ENCODE measurements at places on chromosomes 7 and 10.

DNA sequence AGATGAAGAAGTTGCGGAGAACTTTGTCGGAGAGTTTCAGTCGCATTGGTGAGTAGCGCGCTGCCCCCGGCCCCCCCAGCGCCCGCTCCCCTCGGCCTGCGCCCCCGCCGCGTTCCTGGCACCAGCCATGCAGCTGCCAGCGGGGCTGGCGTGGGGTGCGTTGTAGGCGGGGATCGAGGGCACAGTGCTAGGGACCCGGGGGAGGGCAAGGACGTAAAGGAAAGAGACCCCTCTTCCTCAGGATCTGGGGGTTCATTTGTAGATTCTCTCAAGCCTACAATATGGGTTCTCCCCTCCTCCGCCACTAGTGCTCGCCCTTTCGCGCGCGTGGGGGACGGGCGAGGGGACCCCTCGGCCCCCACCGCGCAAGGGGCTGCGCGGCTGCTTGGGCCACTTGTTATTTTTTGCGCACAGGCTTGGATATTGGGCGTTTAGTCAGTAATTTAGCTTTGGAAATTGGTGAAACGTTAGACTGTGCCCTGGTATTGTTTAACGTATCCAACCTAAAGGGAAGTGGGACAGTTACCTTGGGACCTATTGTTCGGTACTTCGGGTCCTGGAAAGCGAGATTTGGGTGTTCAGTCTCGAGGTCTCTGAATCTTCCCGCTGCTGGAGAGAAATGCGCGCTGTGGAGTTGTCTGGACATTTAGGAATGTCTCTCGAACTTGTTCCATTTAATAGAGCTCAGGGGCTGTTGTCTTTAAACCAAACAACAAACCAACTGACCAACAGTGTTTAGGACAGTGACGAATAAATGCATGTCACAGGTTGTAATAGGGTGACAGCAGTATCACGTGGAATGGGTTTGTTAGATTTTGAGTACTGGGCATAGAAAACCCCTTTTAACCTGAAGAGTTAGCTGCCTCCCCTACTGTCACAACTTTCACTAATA is 796 bp downstream of the CDK14 start:
- no peak for DNase-seq

- no peak for DNase-seq
Measured at GRCh38 chr7:21413502-21413901, 14.4 kb upstream of the SP4 start.

GRCh38 chr7:7595451-7595850 is 28.8 kb downstream of the MIOS start:
- DNase-seq: peak; percentile 10

DNA sequence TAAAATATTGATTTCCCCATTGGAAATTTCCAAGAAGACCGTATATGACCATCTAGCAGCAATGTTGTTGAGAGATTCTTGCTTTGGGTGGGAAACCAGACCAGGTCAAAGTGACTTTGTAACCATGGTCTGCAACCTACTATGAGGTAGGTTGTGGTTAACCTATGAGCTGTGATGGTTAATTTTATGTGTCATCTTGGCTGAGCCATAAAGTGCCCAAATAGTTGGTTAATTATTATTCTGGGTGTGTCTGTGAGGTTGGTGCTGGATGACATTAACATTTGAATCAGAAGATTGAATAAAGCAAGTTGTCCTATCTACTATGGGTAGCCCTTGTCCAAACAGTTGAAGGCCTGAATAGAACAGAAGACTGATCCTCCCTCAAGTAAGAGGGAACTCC is 18.3 kb upstream of the RALA start:
- no peak for DNase-seq

DNA sequence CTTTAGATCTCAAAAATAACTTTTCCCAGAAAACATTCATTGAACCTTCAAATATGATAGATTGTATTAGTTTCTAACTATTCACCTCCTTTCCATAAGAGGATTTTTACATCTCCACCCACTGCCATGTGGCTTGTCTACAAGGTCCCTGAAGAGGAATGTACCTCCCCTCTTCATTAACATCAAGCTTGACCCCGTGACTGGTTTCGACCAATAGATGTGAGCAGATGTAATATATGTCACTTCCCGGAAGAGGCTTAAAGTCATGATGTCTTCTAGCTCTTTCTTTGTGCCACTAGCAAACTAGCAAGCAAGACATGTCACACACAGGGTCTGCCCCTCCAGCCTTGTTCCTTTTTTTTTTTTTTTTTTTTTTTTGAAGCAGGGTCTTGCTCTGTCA is 6.9 kb downstream of the BAZ1B start:
- no peak for DNase-seq

DNA sequence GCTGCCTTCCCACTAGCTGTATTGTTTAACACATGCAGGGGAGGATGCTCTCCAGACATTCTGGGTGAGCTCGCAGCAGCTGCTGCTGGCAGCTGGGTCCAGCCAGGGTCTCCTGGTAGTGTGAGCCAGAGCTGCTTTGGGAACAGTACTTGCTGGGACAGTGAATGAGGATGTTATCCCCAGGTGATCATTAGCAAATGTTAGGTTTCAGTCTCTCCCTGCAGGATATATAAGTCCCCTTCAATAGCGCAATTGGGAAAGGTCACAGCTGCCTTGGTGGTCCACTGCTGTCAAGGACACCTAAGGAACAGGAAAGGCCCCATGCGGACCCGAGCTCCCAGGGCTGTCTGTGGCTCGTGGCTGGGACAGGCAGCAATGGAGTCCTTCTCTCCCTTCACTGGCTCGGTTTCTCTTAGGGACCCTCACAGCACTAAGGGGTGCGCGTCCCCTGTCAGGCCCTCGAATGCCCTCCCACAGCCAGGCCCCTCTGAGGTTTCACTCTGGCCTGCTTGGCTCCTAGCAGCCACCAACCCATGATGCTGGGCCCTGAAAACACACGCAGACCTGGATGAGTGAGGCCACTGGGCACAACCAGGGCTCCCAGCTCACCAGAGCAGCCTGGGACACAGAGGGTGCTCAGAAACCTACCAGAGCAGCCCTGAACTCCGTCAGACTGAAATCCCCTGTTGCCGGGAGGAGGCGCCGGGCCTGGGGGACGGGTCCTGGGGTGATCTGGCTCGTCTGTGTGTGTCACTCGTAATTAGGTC is 173.0 kb upstream of the LANCL2 start:
- no peak for DNase-seq

GRCh38 chr10:129958629-129959543 is 5.2 kb downstream of the EBF3 start:
- no peak for DNase-seq

DNA sequence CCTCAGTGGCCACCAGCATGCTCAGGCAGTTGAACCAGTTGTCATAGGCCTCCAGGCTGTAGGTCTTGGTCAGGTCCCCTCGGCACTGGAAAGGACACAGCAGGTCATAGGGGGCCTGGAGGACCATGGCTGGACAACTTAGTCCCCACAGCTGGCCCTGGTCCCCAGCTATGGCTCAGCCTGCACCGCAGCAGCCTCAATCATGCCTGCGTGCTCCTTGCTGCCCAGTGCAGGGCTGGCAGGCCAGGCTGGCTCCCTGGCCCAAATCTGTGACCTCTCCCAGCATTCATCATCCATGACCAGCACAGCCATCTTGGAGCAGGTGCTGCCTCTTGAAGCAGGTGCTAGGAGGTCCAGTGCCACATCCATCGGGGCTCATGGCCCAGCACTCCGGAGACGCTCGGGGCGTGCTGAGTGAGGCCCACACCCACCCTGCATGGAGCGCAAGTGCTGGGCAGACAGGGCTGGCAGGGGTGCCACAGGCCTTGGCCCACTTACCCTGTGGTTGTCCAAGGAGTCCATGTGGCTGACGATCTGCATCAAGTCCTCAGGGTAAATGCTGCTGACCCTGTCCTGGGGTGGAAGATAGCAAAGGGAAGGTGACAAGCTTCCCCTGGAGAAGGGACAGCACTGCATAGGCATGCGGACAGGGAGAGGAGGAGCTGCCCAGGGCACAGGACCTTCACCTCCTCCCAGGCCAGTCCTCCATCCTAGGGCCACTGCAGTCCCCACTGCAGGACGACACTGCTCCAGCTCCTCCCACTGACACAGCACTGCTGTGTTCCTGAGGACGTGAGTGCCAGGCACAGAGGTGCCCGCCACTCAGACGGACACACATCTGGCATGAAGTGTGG is 61.7 kb downstream of the CSGALNACT2 start:
- DNase-seq: no peak

DNA sequence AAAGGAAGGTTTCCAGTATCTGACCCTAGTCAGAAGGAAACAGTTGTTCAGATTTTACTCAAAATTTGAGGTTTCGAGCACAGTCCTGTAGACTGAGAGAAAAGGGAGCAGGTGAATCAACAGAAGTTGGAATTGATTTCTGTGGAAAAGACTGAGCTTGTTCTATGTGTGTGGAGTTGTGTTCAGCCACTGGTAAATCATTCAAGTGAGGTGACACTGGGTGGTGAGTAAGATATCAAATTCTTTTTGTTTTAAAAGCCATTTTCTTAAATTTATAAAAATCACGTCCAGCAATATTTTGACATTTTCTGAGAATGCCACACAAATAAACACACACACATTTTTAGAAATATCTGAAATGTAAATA is 165.1 kb downstream of the HGF start:
- DNase-seq: no peak

- DNase-seq: no peak
Measured at GRCh38 chr10:47383261-47384147, 589 bp downstream of the ZNF488 start.

DNA sequence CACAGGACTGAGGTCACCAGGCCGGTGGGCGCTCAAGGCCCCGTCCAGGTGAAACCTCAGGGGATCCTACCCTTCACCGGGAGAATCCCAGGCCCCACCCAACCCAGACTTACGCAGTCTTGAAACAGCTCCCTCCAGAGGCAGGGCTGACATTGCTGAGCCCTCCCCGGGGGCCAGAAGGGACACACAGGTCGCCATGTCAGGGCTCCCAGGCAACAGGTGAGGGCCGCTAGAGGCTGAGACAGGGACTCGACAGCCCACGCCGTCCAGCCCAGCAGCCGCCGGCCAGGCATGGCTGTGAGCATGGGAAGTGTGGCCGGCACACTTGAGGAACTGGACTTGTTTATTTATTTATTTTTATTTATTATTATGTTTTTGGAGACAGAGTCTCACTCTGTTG is 10.3 kb downstream of the MICALL2 start:
- DNase-seq: no peak

- DNase-seq: no peak
Measured at GRCh38 chr10:34063592-34063991, 729.1 kb upstream of the NRP1 start.

DNA sequence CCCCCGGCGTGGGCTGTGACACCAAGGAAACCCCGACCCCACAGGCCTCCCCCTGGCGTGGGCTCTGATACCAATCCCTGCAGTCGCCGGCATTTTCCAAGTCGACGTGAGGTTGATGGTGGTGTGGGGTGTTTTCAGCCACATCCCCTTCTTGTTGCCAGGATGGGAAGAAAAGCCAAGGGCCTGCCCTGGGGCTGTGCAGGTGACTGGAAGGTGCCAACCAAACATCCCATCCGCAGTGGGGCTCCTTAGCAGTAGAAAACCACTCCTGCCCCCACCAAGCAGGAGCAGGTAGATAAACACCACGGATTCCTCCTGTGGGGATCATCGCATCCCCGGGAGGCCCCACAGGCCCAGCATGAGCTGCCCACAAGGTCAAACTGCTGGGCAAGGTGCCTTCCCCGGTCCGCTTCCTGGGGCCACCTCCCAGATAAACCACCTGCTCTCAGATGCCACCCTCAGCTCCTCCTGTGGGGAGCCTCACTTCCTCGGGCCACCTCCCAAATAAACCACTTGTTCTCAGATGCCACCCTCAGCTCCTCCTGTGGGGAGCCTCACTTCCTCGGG is 88.5 kb upstream of the DIP2C start:
- DNase-seq: no peak

- DNase-seq: no peak
Measured at GRCh38 chr10:84499846-84500245, 171.5 kb downstream of the CCSER2 start.

- no peak for DNase-seq
Measured at GRCh38 chr10:70549351-70549961, 53.1 kb downstream of the PRF1 start.

DNA sequence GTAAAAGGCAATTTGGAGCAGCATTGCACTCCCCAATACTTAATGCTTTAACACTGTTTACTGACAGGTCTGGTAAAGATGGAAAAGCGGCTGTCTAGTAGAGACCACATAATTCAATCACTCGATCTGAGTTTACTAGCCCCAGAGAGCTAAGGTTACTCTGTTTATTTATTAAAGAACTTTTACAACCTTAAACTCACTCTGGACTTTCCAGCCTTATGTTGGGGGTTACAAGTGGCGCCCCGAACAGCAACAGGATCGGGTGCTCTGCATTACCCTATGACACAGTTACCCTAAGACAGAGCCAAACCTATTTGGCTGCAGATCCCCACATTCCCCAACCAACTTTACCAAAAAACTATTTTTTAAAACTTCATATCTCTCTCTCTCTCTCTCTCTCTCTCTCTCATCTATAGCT is 43.9 kb downstream of the MRPS24 start:
- no peak for DNase-seq

DNA sequence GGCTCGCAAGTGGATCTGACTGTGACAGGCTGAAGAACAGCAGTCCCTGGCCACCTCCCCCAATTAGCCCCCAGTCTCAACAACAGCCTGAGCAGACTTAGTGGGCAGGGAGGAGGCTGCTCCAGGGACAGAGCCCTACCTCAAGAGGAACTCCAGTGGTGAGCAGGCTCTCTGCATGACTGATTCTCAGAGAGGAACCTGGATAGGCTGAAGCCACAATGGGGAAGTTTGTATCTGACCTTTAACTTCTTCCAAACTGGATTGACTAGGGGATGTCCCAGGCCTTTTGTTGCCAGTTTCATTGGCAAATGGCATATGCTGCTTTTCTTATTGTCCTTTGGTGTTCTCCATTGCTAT is 93.0 kb downstream of the ARHGAP22 start:
- no peak for DNase-seq

GRCh38 chr7:140501966-140502365 is 22.7 kb upstream of the MKRN1 start:
- no peak for DNase-seq

All from CD8-positive, alpha-beta memory T cell (primary cell).